Stimulated activated CD4-positive, alpha-beta T cell treated with anti-CD3 and anti-CD28 coated beads, Interleukin-12 subunit alpha, Interleukin-12 subunit beta, amount 100 ng/mL, for 24 hours (primary cell): ENCODE measurements at places on chromosomes 13 and 19.
A peak's percentile ranks its signal among the peaks of the same experiment; 100 is the strongest.

GRCh38 chr13:53301449-53301848 is 272.8 kb downstream of the OLFM4 start:
- DNase-seq: no peak

DNA sequence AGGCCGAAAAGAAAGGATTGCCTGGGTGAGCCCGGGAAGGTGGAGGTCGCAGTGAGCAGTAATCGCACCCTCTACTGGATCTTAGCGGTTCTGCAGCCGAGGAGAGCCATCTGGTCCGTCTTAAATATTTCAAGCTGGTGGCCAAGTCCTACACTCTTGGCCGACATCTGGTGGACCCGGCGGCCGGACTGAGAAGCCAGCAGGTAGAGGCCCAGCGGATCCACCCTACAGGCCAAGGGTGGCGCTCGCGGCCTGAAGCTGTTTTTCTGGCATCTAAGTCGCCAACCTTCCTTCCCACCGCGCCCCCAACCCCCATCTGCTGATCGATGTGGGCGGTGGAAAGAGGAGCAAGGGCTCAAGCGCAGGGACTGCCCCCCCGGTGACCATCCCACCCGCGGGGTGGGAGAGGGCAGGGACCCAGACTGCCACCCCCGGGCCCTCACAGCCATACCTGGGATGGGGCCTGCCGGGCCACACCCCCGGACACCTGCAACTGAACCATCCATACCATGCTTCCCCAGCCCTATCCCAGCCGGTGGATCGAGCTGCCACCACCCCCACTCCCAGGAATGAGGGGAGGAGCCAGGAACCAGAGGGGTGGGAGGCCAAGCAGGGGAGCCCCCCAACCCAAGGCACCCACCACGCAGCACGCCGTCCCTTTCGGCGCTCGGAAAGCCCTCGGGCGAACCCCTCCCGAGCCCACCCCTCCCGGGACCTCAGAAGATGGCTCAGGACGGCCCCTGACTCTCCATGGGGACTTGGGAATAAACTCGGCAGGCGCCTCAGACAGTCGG is 46.3 kb upstream of the ZNF730 start:
- peak; percentile 13 for DNase-seq

DNA sequence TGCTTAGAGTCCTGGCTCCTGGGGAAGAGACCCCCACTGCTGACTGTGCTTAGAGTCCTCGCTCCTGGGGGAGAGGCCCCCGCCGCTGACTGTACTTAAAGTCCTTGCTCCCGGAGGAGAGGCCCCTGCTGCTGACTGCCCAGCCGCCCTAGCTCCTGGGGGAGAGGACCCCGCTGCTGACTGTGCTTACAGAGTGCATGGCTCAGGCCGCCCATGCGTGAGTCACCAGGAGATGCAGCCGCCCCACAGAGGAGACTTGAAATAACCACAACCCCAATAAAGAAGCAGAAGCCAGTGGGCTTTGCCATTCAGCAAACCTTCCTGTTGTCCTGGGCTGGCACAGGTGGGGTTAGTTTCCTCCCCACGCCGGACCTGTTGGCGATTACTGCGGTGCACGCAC is 79.2 kb upstream of the C13orf46 start:
- no peak for DNase-seq

DNA sequence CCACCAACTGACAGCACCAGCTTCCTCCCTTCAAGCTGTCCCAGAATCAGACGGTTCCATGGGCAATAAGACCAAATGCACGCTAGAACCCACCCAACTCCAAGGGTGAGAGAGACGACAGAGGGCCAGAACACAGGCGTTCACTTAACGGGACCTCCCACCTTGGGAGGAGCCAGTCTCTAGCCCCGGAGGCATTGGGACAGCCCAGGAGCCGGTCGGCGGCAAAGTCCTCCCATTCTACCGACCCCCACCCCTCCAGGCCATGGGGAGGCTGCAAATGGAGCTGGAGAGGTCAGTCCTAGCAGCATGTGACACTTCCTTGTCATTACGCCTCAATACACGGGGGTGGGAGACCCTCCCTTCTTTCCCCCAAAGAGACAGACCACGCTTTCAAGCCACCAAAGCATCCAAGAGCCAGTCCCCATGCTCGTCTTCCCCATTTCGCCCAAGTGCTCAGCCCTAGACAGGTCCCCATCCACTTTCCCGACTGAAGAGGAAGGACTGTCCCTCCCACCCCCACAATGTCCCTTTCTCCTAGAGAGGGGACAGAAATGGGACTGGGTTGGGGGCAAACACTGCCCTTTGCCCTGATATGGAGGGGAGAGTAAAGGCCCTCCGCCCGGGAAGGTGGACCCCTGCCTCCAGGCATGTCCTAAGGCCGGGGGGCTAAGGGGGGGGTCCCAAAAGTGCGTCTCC is 964 bp downstream of the KHSRP start:
- DNase-seq: no peak

- no peak for DNase-seq
Measured at GRCh38 chr13:67299751-67300150, 69.6 kb upstream of the PCDH9 start.
